Activated CD4-positive, CD25-positive, alpha-beta regulatory T cell treated with anti-CD3 and anti-CD28 coated beads, Interleukin-2, amount 50 U/mL, for 16 hours (primary cell): ENCODE measurements at places on chromosomes 2 and 18.

DNA sequence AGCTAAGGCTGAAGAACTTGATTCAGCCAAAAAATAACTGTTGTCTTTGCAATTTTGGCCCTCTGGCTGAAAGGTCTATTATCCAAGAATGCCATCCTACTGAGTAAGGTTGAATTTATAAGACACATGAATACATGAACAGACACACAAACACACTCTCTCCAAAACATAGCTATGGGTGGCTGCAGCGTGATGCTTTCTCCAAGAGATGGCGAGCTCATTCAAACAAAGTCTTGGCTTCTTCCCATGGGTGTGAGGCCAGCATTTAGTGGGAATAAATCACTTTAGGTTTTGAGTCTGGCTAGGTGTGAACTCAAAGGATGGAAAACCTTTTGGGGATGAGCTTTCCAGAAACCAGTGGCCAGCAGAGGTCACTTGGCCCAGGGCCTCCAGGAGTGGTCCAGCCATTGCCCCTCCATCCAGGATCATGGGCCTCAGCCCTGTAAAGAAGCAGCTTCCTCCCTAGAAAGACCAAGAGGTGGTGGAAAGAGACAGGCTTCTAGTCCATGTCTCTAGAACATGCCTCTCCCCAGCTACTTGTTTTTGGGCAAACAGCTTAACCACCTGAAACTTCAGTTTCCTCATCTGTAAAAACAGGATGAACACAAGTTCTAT is 11.0 kb upstream of the OSR1 start:
- DNase-seq, result no peak

- DNase-seq, result no peak
Observed at GRCh38 chr18:43680096-43680495, 402.8 kb upstream of the SYT4 start.

GRCh38 chr2:123609077-123609476 is 416.0 kb upstream of the CNTNAP5 start:
- no peak for DNase-seq

DNA sequence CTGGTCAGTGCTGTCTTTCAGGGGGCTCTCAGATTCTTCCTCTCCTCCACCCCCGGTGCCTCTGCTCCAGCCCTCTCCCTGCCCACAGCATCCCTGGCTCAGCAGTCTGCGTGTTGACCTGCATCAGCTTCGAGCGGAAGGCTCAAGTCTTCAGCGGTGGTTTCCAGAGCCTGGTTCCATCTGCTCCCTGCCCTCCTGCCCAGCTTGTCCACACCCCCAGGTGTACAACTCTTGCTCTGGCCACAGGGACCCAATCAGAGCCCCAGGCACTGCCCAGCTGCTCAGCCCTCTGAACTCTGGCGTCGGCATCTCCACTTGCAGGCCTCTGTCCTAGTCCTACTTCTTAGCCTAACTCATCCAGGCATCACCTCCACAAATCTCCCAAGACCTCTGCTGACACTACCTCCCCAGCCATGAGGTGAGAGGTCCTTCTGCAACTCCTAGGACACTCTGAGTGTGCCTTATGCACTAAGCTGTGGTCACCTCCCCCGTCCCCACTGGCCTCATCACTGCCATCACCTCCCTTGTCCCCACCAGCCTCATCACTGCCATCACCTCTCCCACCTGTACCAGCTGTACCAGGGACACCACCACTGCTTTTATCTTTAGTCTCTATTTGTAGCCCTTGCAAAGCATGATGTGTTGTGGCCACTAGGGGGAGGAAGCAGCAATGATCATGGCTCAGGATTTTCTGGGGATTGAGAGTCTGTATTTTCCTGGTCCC is 60.9 kb downstream of the EDAR start:
- no peak for DNase-seq

GRCh38 chr18:23442958-23443357 is 10.1 kb upstream of the RIOK3 start:
- DNase-seq, result no peak

DNA sequence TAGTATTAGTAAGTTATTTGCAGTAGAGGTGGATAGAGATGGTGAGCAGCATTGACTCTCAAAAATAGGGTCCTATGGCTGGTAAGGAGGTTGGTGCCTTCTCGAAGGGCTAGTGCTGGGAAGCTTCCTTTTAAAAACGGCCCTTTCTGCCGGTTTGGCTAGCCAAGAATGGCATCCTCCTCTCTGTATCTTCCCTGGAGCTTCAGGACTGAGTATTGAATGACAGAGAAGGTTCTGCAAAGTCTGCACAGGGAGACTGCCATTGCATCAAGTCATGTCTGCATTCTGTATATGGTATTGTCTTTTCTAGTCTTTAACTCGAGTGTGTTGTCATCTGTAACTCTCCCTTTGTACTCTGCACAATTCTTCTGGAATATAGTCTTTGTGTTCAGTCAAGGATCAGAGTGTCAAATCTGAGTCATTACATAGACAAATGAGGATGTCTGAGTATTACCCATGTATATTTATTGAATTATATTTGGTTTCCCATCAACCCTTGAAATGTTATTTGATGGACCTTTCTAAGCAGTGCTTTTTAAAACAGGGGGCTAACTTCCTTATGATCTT is 1.1 kb downstream of the LDLRAD4 start:
- DNase-seq, result no peak

DNA sequence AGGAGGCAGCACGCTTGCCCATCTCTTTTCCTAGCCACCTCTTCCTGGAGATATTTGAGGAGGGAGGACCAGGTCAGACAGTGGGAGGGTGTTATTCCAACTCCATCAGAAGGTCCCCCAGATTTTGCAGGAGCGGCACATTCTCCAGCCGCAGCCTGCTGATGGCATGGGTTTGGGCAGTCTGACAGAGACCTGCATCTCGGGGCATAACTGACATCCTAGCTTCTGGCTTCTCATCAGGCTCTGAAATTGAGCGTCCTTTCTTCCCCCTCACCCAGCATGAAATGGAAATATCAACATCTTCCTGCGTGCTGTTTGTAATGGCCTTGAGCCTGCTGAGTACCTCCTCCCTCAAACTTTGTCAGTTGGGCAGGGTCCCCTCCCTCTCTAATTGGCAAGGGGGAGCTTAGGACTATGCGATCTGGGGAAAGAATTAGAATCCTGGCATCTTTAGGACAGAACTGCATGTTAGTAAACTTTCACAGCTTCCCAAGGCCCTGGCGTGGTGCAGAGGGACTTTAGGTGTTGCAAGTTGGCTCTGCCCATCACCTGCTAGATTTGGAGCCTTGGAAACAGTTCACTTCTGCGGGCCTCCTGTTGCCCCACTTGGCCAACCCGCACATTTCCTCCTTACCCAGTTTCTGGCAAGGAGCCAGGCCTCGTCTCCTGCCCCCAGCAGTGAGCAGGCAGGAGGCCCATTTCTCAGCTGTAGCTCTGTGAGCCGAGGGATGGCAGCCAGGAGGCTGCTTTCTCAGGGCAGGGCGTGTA is 2.2 kb downstream of the ITM2C start:
- DNase-seq, result no peak

DNA sequence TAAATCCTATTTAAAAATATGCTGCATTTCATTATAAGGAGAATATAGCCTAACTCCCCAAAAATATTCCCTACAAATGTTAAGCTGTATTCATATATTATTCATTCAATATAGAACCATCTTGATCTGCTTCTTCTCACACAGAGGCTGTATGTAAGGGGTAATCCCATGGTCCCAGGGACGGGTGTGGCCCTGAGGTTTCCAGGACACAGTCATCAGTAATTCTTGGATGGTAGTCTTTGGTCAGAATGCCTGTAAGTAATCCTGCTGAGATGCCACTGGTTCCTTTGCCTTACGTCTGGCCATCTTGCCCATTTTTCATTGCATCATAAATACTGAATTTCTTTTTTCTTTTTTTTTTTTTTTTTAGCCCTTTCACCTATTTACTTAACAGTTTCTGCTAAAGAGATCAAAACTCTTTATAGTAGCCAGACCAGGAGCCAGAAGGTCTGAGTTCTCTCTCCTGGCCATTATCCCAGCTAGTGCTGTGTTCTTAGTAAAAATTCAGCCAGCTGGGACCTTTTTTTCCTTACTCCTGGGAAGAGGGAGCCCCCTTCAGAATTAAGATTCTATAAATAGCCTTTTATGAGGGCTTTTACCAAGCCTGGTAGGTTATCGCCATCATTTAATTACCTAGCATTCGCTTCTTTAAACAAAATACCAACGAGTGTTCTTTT is 134.9 kb downstream of the SOX11 start:
- DNase-seq, result no peak

- no peak for DNase-seq
Observed at GRCh38 chr2:195057001-195057400, 600.0 kb upstream of the SLC39A10 start.

DNA sequence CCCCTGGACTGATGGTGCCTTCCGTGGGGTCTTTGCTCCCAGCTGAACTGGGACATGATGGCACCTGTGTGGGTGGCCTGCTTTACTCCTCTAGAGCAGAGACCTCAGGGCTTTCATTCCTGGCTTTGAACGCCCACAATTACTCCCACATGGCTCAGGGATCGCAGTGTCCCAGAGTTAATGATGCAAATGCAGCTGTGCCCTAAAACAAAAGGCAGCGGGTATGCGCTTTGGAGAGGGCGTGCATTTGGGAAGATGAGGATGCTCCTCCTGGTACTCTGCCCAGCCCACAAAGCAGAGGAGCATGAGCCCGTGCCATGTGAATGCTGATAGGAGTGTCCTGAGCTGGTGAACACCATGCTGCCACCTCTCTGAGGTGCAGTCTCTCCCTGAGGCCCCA is 173.4 kb downstream of the FHOD3 start:
- no peak for DNase-seq

GRCh38 chr2:234308813-234309195 is 188.1 kb downstream of the ARL4C start:
- DNase-seq, result peak; percentile 31

GRCh38 chr2:44956843-44957242 is 15.3 kb downstream of the SIX3 start:
- DNase-seq, result no peak

GRCh38 chr2:3610881-3611505 is 16.1 kb downstream of the COLEC11 start:
- DNase-seq, result no peak

DNA sequence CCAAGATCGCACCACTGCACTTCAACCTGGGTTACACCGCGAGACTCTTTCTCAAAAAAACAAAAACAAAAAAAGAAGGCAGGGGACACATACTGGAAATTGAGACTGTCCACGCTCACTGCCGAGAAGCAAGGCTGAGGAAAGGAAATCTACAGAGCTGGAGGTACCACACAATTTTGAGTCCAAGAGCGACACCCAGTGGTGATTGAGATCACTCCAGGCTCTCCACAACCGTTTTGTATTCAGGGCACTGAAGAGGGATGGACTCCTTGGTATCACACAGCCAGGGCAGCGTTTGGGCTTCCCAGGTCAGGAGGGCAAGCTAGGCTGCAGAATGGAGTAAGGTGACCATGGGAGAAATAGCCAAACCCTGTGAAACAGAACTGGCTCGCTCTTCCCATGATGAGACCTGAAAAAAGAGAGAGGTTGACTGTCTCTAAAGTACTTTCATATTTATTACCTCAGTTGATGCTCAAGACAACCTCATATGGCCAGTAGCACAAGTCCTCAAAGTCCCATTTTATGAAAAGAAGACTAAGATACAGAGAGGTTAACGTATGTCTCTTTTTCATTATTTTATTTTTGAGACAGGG is 74.5 kb upstream of the YPEL5 start:
- peak; percentile 9 for DNase-seq

- no peak for DNase-seq
Observed at GRCh38 chr2:113281910-113282746, 3.4 kb upstream of the PAX8 start.

DNA sequence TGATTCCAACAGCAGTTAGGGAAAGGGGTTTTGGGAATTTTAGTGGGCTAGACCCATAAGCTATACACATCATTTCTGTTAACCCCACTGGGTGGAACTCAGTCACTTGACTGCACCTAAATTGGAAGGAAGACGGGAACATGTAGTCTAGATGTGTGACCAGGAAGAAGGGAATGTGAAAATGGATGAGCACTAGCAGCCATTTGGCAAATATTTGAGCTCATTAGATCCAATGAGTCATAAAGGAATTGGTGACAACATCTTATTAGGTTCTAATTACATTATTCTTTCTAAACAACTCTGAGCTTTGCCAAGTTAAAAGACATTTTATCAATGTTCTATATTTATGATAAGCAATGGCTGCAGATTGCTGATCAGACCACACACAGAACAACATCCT is 400.6 kb downstream of the IRS1 start:
- no peak for DNase-seq

DNA sequence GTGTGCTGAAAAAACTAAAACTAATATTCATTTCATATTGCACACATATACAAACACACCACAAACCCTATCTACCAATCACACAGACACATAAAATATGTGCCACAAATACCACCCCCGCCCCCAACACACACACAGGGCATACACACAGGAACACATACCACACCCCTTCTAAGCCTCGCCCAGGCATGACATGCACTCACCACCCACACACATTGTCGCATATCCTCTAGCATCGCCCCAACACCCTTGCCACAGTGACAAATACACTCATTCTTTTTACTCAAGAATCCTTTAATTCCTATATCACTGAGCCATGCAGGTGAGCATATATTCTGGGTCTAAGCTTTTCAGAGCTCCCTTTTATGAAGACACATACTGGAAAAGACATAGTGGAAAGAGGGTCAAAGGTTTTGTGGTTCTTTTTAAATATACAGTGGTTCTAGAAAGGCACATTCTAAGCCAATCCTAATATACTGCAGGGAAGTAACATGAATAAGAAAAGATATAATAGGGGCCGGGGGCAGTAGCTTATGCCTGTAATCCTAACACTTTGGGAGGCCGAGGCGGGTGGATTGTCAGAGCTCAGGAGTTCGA is 24.5 kb upstream of the LCLAT1 start:
- peak; percentile 61 for DNase-seq

DNA sequence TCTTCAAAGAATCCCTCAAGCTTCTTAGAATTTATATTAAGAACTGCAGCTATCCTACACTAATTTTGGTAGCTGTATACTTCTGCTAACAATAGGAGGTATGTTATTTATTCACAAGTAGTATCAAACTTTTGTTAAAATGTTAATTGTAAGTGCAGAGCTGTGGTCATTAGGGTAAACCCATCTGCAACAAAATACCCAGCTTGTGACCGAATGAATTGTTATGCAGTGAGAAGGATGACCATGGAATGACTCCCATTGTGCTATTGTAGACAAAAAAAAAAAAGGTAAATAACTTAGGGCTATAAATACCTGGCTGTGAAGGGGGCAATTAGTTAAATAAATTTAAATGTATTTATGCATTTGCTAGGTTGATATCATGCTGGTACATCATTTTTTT is 186.1 kb downstream of the ADCYAP1 start:
- no peak for DNase-seq

GRCh38 chr18:47883771-47884413 is 46.6 kb downstream of the SMAD2 start:
- no peak for DNase-seq

DNA sequence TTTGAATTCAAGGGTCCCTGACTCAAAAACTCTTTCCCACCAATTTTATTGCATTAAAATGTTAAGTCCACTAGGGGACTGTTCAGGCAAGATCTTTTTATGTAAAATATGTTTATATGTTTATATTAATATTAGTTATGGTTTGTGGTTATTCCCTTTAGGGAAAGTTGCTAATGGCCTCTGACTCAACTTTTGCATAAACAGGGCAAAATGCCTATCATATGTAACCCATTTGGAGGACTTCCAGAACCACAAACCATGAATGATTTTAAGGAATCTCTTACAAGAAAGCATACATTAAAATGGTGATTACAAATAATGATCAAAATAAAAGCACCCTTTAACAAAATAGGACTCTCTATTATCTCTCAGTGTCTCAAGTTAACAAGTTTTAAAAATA is 1484.5 kb upstream of the ZEB2 start:
- DNase-seq, result no peak
